Fibroblast of skin of right quadriceps (primary cell): ENCODE measurements at places on chromosomes 5 and 9.

- no peak for DNase-seq
Observed at GRCh38 chr9:15361737-15362136, 54.7 kb upstream of the TTC39B start.

DNA sequence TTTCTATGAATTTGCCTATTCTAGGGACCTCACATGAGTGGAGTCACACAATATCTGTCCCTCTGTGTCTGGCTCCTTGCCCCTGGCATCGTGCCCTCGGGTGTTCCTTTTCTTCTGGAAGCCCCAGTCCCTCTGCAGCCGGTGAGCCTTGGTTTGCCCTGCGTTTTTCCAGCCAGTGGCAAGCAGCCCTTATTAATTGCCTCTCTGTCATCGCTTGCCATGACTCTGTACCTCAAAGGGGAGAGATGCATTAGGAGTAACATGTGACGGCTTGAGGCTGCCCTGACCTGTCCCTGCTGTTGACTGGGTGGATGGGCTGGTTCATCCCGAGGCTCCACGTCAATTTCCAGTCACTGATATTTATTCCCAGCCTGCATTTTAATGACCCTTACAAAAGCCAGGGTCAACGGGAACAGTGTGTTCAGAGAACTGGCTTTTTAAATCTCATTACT lies 87.3 kb downstream of the CFAP90 start:
- no peak for DNase-seq

DNA sequence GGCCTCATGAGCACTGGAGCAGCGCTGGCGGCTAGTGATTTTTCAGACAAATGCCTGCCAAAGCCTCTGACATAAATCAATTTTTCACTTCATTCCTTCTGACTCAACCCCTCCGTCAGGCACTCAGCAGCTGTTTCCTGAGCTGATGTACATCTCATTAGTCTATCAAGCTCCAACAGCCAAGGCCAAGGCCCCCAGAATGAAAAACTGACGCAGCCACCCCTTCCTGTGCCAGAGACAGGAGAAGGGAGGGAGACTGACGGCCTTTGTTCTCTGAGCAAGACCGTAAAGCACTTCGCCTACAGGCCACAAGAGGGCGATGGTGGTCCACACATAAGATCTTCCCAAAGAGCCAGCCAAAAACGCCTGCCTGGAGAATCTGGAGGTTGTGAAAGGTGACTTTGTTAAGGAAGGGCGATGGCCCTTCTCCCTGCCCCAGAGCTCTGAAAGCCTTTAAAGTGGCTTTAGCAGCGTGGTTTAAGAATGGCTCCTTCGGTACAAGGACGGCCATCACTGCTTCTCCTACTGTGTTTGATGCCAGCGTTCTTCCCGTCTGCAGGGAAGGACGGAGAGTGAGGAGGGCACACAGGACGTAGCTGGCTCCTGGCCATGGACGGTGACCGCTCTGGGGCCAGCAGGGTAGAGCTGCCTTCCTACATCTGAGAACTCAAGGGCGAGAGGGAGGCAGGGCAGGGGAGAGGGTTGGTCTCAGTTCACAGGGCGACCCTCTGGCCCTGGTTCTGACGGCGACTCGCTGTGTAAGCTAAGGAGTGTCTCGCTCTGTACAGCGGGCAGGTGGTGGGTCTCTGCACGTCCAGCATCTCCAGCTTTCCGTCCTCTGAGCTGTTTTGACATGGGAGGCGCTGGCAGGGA lies 37.0 kb downstream of the ALG2 start:
- DNase-seq, result peak; percentile 96

- DNase-seq, result no peak
Observed at GRCh38 chr5:62600560-62601252, 22.1 kb downstream of the LRRC70 start.

GRCh38 chr5:139199321-139199720 lies 1.2 kb upstream of the SIL1 start:
- DNase-seq, result no peak
